ENCODE measurements at places on chromosomes 3 and 15.
A peak's percentile ranks its signal among the peaks of the same experiment; 100 is the strongest.

GRCh38 chr3:123328851-123329635, 119.8 kb downstream of the ADCY5 start:
- DNase-seq = peak; percentile 35

- DNase-seq = no peak
Observed at GRCh38 chr3:114427285-114428043, 133.6 kb downstream of the TIGIT start.

DNA sequence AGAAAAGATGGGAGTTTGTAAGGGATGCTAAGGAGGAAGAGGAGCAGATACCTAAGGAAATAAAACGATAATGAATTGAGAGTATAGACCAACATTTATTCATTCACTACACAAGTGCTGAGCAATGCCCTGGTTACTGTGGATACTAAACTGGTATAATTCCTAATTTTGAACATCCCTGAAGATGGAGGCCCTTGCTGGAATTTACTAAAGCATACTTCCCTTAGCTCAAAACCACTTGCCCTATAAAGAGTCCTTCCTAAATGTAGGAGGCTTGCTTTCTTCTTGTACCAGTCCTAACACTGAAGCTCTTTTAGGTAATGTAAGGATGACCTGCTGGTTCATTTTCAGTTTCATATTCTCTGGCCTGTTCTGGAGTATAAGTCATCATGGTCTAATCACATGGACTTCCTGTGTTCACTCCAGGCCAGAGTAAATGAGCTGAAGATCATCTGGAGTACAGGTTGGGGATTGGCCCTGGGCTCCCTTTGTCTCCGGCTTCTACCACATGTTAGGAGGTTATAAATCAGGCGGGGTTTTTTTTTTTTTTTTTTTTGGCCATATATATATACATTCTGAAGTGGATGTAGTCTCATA, 40.1 kb upstream of the MTMR10 start:
- no peak for DNase-seq

DNA sequence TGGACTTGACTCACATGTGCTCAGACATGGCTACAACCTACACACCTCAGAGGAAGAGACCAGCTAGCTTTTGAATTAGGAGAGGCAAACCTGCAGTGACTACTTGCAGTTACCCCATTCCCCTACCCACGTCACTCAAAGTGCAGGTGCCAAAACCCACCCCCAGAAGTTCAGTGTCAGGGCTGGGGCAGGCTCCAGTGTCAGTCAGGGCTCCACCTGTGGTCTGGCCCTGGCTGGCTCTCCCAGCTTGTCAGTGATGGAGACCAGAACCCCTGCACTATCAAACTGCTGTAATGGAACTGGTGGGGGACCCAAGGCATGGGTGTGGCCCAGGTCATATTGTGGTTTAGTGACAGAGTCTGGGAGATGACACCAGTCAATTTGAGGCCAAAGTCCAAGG, 32.6 kb upstream of the SLC41A3 start:
- DNase-seq = no peak

DNA sequence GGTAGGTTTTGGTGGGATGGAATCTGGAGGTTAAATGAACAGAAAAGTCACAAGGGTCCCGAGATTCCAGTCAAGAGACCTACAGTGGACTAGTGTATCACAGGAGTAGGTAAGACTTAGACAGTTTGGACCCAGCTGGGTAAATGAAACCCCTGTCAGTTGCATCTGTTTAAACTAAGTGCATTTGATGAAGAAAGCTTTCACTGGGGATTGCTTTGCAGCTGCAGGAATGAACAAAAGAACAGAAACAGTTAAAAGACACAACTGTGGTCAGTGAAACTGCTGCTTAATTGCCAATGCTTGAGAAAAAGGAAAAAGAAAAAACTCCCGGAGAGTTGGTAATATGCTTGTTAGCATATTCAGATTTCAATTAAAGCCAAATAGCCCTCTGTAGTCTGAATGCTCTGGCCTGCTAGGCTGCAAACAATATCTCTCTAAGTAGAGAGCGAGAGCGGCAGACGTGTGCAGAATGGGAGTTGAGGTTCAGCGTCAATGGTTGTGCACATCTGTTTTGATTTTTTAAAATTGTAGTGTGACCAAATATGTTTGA, 37.1 kb downstream of the OXNAD1 start:
- no peak for DNase-seq

Data from stimulated activated naive CD4-positive, alpha-beta T cell (primary cell).